NCI-H748 treated with DMSO at 0.1 percent for 48 hours (cell line): ENCODE measurements at places on chromosomes 7 and 10.

GRCh38 chr10:17736223-17736622 is 15.8 kb upstream of the TMEM236 start:
- DNase-seq: no peak

GRCh38 chr10:31706464-31707092 is 222.1 kb downstream of the ARHGAP12 start:
- DNase-seq: no peak

- no peak for DNase-seq
These were observed 9.9 kb downstream of the XRCC2 start for GRCh38 chr7:152666078-152666477.

DNA sequence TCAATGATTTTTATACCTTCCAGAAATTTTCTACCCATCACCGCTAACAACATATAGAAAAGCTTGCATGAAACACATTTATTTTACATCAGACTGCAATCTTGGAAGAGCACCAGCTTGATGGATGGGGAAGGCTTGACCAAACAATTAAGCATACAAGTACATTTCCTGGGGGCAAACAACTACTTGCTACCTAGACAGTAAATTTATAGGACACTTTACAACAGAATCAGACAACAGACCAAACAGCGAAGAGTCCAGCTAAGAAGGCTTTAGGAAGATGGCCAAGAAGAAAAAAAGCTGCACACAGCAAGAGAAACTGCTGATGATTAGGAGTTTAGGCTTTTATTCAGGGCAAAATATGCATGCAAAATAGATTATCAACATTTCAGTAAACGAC is 8.0 kb downstream of the AASS start:
- DNase-seq: no peak

DNA sequence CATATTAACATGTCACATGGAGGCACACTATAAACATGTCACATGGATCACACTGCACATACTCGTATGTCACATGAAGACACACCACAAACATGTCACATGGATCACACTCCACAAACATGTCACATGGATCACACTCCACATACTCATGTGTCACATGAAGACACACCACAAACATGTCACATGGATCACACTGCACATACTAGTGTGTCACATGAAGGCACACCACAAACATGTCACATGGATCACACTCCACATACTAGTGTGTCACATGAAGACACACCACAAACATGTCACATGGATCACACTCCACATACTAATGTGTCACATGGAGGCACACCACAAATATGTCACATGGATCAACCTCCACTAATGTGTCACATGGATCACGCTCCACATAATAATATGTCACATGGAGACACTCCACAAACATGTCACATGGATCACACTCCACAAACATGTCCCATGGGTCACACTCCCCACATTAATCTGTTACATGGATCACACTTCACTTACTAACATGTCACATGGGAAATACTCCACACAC is 195.6 kb upstream of the PFKP start:
- DNase-seq: no peak

GRCh38 chr7:117210397-117210796 is 112.5 kb downstream of the WNT2 start:
- no peak for DNase-seq

GRCh38 chr7:129167817-129168216 is 20.6 kb upstream of the SMO start:
- DNase-seq: no peak

- DNase-seq: no peak
These were observed 2.0 kb downstream of the EVX1 start for GRCh38 chr7:27244488-27245123.

DNA sequence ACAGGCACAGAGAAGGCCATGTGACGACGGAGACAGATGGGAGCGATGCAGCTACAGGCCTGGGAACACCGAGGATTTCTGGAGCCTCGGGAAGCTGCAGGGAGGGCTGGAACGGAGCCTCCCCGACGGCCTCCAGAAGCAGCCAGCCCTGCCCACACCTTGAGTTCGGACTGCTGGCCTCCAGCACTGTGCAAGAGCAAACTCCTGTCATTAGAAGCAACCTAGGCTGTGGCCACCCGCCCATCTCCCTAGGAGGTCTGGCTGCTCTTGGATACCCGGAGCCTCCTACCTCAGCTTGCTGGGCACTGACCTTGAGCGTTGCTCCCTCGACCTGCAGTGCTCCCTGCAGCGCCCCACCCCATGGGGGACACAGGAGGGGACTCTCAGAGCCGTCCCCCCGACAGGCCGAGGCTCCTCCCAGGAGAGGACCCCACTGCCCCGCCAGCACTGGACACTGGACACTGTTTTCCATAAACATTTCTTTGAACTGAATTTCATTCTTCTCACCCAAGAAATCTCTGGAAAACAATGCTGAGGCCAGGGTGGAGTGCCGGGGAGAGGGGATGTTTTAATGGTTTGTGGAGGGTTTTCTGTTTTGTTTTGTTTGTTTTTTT is 22.5 kb upstream of the TNRC18 start:
- DNase-seq: no peak

- DNase-seq: peak; percentile 1
These were observed 89.2 kb downstream of the ADCY1 start for GRCh38 chr7:45663167-45663921.

DNA sequence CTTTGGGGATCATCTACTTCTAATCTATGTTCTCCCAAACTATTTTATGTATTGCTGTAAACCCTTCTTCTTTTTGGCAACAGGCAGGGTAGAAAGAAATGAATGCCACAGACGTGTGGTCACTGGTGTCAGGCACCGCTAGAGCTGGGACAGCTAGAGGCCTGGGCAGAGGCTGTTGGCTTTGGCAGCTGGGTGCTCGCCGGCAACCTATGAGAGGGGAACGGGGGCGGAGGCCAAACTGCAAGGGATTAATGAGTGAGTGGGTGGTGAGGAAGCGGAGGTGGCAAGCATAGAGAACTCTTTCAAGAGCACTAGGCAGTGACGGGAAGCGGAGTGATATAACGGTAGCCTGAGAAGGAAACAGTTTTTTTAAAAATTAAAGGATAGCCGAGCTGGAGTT is 78.5 kb downstream of the CREB5 start:
- DNase-seq: no peak

DNA sequence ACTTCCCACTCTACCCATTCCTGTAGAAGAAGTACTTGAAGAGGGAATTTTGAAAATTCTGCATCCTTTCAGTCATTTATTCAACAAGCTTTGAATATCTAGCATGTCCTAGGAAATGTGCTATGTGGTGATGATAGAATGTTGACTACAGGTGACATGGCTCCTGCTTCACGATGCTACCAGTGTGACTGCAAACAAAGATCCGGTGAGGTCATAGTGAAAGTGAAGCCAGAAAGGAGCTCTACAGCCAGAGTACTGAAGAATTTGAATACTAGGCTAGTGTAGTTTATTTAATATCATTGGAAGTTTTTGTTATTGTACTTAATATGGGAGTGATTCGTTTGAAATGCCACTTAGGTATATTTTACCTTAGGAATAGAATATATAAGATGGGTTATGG is 348.1 kb downstream of the TFEC start:
- DNase-seq: no peak

DNA sequence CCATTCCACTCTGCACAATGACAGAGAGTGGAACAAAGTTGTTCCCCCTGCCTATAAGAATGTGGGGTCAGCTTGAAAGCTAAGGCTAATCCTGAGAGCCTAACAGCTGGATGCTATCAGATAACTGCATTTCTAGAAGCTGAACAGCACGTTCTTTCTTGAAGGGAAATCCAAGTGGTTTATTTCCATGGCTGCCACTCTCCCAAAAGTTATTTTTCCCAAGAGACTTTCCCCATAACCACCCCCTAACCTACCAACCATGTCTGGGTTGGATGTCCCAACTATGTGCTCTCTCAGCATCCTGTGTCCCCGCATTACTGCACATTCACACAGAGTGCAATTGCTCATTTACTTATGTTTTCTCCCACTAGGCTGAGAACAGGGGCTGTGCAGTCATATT is 140.7 kb upstream of the ANKRD1 start:
- DNase-seq: no peak

- DNase-seq: no peak
These were observed 4.2 kb upstream of the NPSR1 start for GRCh38 chr7:34653787-34654186.

- DNase-seq: no peak
These were observed 6.0 kb downstream of the AKR1B10 start for GRCh38 chr7:134533288-134533771.

DNA sequence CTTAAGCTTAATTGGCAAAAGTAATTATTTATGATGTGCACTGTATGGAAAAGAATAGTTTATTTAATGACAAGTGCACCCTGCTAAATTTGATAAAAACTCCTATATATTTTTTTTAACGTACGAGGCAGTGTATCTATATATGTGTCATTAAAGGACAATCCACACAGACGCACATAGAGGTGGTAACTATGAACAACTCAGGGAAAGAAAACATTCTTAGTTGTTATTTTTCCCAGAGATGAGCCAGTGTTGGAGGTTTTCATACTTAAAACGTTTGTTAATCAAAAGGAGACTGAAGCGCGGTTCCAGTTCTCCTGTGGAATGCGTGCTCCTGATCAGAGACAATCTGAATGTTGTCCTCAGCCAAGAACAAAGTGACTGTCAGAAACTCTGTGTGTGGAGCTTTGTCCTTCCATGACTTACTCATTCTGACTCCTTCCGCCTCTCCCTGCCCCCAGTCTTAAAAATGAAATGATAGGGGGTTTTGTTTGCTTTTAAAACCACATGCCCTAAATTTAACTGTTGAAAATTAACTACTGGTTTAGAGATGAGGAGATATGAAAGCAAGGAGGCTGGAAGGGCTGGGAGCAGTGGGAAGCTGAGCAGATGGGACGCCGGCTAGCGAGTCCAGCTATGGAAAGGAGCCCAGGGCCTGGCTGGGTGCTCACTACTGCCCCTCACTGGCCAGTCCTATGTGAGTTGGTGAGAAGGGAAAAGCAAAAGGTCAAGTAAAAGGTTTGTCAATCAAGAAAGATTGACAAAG is 99.6 kb downstream of the SVIL start:
- no peak for DNase-seq

DNA sequence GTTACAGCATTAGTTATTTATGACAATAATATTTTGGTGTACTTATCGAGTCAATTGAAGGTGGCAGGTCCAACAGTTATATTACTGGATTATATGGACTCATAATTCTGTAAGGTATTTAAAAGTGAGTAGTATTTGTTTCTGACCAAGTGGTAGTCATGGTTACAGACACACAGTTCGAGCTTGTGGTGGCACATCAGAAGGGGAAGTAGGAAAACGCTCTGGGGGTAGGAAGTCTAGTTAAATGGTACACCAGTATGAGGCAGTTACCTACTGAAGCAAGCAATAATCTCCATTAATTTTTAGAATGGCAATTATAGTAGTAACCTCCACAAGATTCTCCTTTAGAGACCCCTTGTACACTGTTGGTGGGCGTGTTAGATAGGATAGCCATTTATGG is 541.2 kb downstream of the ETV1 start:
- DNase-seq: no peak

DNA sequence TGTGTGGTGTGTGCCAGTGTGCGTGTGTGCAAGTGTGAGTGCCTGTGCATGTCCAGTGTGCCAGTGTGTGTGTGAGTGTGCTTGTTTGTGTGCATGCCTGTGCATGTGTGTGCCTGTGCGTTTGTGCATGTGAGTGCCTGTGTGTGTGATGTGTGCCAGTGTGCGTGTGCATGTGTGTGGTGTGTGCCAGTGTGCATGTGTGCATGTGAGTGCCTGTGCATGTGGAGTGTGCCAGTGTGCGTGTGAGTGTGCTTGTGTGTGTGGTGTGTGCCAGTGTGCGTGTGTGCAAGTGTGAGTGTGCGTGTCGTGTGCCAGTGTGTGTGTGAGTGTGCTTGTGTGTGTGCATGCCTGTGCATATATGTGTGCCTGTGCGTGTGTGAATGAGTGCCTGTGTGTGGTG is 33.8 kb downstream of the ADGRA1 start:
- DNase-seq: no peak

DNA sequence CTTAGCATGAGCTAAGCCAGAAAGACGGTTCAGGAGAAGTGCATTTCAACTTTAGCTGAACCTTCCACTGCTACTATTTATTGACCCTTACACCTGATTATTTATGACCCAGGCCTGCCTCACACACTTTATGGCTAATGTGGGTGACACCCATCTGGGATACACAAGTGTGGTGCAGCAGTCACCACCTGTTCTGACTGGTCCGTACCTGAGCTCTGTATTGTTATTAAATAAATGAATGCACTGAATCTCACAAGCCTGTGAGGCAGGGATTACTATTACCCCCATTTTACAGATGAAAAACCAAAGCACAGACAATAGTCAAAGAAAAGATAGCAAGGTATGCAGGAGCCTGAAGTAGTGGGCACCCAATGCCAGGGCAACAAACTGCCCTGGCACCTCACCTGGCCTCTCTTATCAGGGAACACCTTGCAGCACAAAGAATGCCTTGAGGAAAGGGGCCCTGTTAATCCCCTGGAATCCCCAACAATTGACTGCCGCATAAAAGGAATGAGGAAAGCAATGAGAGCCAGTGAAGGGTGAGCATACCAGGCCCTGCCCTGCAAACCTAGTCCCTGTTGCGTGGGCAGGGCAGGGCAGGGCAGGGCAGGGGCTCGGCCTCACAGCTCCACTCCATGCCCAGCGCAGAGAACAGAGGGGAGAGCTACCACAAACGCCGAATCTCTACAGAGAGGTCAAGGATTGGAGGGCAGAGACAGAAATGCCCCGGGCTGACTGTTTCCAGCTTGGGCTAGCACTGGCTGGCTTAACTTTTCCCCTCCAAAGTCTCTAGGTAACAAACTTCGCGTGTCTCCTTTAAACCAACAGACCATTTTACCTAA is 1.3 kb downstream of the ANXA11 start:
- no peak for DNase-seq

DNA sequence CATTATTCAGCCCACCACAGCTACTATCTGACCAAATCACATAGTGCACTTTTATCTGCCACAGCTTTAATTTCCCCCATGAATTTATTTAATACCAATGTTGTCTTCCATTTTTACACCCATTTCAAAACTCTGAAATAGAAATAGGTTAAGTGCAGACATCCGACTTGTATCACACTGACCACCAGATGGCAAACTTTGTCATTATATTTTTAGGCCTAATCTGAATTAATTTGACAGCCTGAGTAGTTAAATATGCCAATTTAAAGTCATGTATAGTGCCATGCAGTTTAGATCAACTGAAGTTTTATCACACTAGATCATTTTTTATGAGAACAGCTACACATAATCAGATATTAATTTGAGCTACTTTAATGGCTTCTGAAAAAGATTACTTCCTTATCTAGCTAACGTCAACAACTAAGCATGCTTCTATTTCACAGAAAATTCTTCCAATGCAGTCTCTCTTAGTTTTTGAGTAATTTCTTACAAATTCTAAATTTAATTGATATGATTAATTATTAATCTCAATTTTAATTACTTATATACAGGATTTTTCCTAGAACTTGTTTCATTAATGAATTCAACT is 566.4 kb downstream of the GFRA1 start:
- DNase-seq: no peak

- no peak for DNase-seq
These were observed 26.5 kb upstream of the POU6F2 start for GRCh38 chr7:38951213-38951612.

GRCh38 chr7:40095695-40096327 is 38.6 kb downstream of the MPLKIP start:
- DNase-seq: no peak
